ENCODE measurements at places on chromosomes 3 and 15.

DNA sequence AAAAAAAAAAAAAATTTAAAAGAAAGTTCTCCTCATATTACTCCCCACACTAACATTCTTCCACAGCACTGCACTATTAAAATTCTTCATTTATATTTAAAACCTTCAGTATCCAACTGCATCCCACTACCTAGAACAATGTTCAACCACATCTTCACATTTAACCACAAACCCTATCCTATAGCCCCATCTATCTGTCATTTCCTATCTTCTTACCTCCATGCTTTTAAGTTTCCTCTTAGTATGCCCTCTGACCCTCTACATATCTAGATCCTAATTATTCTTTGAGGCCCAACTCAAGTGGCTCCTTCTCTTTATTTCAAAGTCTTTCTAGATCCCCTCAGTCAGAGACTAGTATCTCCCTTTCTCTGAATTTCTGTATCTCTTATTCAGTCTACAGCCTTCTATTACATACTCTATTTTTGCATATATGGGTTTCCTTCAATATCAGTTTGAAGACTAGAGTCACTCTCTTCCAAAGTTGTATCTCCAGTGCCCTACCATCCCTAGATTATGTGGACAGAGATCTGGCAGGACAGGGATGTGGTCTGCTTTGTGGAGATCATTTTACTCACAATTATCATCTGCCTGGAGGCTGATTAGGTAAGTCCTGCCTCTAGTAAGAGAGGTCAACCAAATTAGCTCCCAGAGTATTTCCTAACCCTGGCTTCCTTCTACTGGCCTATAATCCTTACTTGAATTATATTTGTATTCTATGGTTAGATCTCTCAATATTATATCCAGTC is 1.4 kb downstream of the CIAO2A start:
- no peak for DNase-seq

DNA sequence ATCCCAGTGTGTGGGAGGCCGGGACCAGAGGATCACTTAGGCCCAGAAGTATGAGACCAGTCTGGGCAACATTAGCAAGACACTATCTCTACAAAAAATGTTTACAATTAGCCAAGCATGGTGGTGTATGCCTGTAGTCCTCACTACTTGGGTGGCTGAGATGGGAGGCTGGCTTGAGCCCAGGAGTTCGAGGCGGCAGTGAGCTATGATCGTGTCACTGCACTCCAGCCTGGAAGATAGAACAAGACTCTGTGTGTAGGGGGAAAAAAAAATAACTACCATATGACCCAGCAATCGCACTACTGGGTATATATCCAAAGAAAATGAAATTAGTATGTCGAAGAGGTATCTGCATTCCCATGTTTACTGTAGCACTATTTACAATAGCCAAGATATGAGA is 22.6 kb downstream of the RYK start:
- DNase-seq, result no peak

DNA sequence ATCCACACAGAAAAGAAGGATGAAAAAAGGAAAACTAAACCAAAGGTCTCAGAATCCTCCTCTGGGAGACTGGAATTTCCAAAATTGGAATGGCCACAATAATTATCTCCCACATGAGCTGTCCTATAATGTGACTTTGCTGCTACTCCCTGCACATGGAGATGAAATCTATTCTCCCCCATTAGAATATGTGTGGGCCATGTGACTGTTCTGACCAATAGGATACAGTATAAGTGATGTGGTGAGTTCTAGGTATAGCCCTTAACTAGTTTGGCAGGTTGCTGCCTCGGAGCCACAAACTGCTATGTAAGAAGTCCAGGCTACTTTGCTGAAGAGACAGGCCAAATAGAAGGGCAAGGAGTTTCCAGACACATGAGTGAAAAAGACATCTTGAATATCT is 5.2 kb downstream of the TRIM59 start:
- DNase-seq, result no peak

- DNase-seq, result no peak
Measured at GRCh38 chr3:64566859-64567258, 120.9 kb downstream of the ADAMTS9 start.

GRCh38 chr3:143220741-143221140 is 101.2 kb downstream of the CHST2 start:
- no peak for DNase-seq

DNA sequence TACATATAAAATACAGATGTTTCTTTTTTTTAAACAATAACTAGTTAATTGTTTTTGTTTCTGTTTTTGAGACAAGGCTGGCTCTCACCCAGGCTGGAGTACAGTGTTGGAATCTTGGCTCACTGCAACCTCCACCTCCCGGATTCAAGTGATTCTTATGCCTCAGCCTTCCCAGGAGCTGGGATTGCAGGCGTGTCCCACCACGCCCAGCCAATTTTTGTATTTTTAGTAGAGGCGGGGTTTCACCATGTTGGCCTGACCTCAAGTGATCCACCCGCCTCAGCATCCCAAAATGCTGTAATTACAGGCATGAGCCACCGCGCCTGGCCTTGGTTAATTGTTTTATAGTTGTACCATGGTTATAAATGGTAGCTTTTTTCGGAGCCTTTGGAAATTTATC is 72.3 kb downstream of the PIAS1 start:
- DNase-seq, result no peak

GRCh38 chr3:27657871-27658270 is 64.3 kb downstream of the EOMES start:
- DNase-seq, result no peak

- no peak for DNase-seq
Measured at GRCh38 chr3:721086-721485, 371.7 kb upstream of the CNTN6 start.

GRCh38 chr3:193859195-193859594 is 266.2 kb downstream of the OPA1 start:
- DNase-seq, result no peak

Measured in left lung (tissue), 14 donors.